Stimulated activated CD8-positive, alpha-beta memory T cell treated with anti-CD3 and anti-CD28 coated beads, Interleukin-7, amount 100 ng/mL, for 24 hours (primary cell): ENCODE measurements at places on chromosomes 13 and 19.

- no peak for DNase-seq
Observed at GRCh38 chr13:66348745-66349690, 881.1 kb downstream of the PCDH9 start.

DNA sequence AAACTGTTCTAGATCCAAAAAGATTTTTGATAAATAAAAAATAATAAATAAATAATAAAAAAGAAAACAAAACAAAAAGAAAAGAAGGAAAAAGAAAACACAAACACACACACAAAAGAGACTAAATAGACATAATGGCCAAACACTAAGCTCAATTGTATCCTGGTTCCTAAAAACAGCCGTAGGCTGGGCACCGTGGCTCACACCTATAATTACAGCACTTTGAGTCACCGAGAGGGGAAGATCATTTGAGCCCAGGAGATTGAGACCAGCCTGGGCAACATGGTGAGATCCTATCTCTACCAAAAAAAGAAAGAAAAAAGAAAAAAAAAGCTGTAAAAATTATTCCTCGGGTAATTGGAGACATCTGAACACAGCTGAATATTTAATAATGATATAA lies 8.9 kb downstream of the ETHE1 start:
- no peak for DNase-seq

DNA sequence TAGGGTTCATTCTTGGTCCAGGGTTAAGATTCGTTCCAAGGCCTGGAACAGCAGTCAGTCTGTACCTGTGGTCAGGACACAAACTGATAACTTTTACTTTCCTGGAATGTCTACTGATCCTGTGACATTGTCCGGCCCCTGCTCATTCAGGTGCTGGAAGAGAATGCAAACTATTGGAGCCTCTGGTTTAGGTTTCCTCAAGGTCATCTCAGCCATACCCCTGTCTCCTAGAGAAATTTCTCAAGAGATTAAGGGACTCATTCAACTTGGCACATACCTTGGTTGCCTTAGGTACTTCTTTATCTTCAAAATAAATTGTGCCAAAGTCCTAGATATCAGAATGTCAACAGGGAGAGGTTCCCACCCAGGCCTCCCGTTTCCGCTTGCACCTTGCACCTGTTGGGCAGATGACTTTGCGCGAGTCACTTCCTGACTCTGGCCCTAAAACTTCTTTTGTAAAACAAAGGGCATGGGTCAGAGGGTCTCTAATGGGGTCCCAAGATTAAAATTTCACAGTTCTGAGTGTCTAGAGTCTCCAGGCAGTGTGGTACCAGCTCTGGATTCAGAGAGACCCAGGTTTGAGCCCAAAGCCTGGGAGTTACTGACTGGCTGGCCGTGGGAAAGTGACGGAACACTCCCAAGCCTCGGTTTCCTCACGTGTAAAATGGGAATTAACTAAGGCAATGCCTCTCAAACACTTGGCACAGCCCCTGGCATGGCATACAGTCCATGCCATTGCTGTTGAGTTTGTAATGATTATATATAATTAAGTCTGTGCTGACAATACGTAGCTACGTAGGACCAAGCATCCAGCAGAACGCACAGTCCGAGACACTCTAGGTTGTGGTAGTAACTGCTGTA lies 25.8 kb upstream of the CYP2S1 start:
- DNase-seq, result no peak

DNA sequence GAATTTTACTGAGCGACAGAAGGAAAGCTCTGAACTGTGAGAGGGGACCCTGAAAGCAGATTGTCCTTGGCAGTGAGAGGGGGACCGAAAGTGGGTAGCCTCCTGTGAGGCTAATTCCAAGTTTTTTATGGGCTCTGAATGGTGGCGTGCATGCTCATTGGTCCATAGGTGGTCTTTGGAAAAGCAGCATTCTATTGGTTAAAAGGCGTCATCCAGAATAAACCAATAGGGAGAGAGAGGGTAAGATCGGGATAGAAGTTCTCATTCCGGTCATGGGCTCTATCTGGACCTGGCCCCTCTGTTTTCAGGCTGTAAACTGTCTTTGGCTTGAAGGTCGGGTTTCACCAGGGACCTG lies 539.8 kb upstream of the PCDH9 start:
- DNase-seq, result no peak

DNA sequence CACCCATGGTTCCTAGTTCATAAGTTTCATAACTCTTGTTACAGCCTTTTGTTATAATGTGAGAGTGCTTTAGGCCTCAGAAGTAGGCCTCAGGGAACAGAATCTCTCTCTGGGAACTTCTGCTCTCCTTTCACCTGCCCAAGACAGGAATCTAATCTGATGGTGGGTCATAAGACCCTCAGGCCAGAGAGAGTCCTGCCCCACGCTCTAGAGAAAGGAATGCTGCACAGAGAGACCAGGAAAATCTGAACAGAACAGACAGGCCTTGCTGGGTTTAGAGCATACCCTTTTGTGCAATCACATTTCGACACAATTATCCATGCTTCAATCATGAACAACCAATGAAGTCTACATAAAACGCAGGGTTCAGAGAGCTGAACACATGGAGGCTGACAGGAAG lies 3.4 kb upstream of the DIAPH3 start:
- DNase-seq, result no peak

GRCh38 chr13:83352391-83352790 lies 529.9 kb downstream of the SLITRK1 start:
- DNase-seq, result no peak

GRCh38 chr13:109271555-109272541 lies 514.5 kb downstream of the IRS2 start:
- no peak for DNase-seq

- peak; percentile 87 for DNase-seq
Observed at GRCh38 chr19:45643024-45643926, 4.1 kb upstream of the EML2 start.

- no peak for DNase-seq
Observed at GRCh38 chr19:3112375-3113099, 18.4 kb downstream of the GNA11 start.

- no peak for DNase-seq
Observed at GRCh38 chr19:29188289-29189032, 24.5 kb downstream of the UQCRFS1 start.

- no peak for DNase-seq
Observed at GRCh38 chr19:812049-812746, 9.6 kb downstream of the PLPPR3 start.

- DNase-seq, result no peak
Observed at GRCh38 chr19:39166571-39167391, 30.0 kb upstream of the NCCRP1 start.

GRCh38 chr19:43105496-43105895 lies 23.0 kb upstream of the PSG2 start:
- DNase-seq, result no peak

- no peak for DNase-seq
Observed at GRCh38 chr19:38932425-38933179, 1.9 kb downstream of the MRPS12 start.

DNA sequence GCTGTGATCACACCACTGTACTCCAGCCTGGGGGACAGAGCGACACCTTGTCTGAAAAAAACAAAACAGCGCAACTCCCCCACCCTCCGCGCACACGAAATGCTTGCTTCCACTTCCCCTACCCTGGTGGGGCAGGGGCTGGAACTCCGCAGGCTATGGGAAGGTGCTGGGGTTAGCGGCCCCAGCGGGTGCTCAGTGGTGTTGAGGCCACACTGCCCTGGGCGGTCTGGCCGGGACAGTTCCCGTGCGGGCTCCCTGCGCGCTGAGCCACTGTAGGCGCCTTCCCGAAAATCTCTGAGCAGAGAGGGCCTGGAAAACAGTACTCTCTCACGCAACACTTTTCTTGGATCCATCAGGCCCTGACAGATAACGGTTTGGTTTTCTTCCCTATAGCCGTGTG lies 1.1 kb upstream of the WTIP start:
- no peak for DNase-seq

DNA sequence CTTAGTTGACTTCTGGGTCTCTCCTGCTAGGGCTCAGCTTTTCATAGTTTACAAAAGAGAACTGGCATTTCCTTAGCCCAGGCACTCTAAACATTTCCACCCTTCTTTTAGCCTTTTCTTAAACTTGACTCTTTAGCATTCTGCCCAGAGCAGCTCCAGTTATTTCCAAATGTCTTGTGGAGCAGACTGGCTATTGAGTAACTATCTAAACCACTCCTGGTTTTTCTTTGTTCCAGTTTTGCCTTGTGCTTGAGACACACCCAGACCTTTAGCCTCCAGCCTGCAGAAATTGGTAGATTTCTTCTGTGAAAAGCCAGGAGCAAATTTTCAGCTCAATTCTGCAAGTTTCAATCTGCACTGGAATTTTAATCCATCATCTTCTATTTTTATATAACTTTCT lies 1813.1 kb downstream of the OLFM4 start:
- no peak for DNase-seq

DNA sequence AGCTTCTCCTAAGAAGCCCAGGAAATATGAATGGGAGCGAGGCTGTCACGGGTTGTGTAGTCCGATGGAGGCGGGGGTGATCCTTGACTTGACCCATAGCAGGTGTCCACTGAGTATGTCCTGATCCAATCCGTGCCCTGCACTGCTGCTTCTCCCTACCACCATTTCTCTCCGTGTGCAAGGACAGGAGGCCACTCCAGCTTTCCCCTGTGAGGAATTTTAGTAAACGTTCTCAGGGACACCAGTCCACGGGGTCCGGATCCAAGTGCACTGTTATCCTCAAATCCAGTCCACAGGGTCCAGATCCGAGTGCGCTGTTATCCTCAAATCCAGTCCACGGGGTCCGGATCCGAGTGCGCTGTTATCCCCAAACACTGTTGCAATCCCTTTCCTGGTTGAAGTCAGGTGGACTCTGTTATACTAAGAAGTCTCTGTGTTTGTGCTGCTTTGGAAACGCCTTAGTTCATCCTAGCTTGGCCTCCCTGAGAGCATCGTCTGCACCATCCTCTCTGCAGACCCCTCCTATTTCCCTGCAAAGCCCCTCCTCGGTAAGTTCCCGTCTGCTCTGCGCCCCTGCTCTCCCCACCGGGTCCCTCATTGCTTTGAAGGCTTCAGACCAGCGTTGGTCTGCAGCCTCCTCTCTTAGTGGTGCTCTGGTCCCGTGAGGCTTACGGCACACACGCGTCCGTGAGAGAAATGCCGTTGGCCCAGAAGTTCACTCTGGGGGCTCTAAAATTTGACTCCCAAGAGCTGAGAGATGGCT lies 303.5 kb downstream of the TEX29 start:
- DNase-seq, result no peak

DNA sequence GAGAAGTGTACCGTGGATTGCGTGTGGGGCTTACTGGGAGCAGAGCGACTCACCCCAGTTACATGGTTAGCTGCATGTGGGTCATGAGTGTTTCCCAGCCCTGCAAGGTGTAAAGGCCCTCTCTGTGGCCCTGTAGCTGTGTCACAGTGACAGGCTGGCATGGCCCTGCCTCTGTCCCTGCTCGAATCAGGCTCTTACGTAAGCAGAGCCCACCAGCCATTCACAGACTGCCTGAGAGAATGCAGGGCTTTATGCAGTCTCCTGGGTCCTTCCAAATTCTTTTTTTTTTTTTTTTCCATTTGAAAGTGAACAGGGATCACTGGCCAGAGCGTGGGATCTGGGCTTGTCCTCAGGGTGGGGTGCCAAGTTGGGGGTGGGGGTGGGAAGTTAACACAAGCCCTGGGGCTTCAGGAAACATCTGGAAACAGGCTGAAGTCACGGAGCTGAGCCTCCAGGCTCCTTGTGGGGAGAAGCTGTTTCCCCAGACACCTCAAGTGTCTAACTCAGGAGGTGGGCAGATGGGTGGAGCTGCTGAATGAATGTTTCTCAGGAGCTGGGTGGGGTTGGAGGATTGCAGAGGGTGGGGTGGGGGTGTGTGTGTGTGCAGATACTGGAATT lies 13.4 kb downstream of the TECR start:
- DNase-seq, result no peak

DNA sequence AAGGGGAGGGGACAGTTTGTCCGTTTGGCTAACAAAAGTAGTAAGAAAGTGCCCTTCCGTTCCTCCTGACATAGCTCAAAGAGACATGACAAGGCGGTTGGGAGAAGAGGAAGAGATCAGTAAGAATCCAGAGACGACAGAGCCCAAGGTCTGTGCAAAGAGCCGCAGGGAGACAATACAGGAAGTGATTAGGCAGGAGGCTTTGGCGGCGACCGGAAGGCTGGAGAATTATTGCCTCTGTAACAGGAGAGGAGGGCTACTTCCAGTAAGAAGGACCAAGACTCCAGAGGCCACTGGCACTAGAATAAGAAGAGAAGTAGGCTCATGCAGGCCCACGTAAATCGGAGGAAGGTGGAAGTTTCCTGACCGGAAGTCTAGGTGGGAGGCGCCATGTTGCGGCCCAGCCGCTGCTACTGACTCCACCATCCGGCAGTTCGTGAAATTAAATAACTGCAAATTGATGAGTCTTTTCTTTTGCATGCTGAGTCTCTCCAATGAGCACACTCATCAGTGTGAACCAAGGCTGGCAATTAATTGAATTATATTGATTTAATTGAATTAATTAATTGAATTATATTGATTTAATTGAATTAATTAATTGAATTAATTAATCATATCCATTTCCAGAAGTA lies 9.9 kb downstream of the RFX2 start:
- no peak for DNase-seq

DNA sequence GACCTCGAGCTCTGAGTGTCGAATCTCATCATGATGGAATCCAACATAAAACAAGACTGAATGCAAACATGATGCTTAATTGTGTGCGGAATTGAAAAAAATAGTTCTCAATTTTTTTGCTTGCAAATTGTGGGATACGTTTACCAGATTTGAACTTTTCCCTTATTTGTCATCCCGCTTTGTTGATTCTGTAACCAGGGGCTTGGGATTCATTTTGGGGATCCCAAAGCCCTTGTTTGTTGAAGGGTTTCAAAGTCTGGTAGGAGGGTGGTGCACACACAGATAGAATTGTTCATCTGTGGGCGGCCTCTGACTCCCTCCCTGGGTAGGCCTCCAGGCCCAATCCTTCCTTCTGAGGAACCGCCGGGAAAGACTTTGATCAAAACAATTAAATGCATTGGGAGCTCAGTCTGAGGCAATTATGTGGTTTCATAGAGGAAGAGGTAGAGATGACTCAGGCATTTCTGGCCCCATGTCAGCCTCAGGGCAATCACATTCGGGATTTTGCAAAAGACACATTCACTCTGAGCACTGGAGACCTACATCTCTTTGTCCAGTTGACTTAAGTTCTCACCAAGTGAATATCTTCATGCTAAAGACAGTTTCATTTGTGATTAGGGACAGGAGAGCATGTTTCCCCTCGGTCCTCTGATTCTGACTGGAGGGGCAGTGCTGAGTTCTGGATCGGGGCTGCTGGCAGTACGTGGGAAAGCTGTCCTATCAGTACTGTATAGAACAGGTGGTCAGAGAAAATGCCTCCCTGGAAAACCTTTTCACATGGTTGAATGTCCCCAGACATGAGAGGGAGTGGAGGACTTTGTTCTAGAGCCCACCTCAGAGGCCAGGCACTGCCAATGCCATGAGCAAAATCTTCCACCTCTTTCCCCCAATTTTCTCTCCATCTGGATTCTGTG lies 27.8 kb upstream of the IGFL4 start:
- DNase-seq, result no peak

DNA sequence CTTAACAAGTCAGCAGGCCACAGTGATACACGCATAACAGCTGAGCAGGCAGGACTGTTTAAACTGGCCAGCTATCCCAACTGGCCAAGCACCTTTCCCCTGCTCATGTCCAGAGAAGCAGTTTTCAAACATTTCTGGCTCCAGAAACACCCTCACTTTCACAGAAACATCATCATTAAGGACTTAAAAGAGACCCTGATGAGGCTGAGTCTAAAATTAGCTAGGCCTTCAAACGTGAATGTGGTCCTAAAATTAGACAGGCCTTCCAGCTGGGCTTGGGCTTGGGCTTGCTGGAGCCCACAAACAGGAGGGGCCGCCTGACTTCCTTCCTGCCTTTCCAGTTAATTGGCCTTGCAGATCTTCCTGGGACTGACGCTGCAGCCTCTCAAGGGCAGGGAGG lies 334.2 kb downstream of the DNAJC15 start:
- DNase-seq, result no peak
